Stimulated activated effector memory CD8-positive, alpha-beta T cell treated with anti-CD3 and anti-CD28 coated beads, Interleukin-12 subunit alpha, Interleukin-12 subunit beta, amount 100 ng/mL, for 72 hours (primary cell): ENCODE measurements at places on chromosomes 11 and 22.
A peak's percentile ranks its signal among the peaks of the same experiment; 100 is the strongest.

GRCh38 chr11:7449841-7450214 is 35.5 kb upstream of the OLFML1 start:
- no peak for DNase-seq

DNA sequence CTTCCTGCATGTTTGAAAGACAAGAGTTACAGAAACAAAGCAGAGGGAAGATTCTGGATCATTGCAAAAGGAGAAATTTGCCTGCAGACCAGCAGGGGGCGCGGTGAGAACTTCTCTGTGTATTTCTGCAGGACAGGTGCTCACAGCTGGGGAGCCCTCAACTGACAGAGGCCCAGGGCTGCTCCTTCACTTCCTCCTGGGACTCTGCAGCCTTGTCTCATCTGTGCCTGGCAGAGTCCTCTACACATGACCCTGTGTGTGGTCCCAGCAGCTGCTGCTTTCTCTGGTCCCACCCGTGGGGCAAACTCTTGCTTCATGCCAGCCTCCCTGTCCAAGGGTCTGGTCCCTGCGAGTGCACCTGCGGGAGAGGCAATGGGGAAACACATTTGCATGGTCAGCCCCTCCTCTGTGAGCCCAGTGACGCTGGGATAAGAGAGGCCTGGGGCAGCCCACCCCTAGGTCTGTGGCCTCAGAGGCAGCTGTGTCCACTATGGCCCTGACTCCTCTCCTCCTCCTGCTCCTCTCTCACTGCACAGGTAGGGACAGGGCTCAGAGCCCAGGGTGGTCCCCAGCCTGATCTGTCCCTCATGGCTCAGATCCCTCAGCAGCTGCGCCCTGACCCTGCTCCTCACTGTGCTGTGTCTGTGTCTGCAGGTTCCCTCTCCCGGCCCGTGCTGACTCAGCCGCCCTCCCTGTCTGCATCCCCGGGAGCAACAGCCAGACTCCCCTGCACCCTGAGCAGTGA is 43.2 kb upstream of the VPREB1 start:
- DNase-seq: peak; percentile 31

DNA sequence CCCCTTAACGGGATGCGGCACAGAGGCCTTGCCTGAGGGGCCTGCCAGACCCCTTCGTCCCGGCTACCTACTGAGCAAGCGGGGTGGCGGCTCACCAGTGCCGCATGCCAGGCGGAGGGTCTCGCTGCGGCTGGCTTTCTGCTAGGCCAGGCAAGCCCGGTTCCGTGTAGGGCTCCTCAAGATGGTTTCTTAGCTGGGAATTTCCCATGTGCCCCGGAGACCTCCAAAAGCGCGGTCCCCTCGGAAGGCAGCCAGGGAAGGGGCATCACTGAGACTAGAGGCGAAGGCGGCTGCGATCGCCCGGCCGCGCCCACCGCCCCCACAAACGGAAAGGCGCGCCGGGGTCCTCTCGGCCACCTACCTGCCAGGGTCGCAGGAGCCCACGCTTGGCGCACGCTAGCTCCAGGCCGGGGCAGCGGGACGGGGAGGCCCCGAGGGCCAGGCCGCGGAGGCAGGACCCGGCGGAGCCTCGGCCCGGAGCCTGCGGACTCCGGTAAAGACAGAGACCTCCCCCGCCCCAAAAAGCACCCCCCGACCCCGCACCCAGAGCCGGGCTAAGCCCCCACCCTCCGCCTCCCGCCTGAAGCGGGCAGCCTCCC is 23.8 kb downstream of the MICAL3 start:
- peak; percentile 15 for DNase-seq

GRCh38 chr11:58905011-58905720 is 34.1 kb upstream of the GLYATL1 start:
- no peak for DNase-seq

DNA sequence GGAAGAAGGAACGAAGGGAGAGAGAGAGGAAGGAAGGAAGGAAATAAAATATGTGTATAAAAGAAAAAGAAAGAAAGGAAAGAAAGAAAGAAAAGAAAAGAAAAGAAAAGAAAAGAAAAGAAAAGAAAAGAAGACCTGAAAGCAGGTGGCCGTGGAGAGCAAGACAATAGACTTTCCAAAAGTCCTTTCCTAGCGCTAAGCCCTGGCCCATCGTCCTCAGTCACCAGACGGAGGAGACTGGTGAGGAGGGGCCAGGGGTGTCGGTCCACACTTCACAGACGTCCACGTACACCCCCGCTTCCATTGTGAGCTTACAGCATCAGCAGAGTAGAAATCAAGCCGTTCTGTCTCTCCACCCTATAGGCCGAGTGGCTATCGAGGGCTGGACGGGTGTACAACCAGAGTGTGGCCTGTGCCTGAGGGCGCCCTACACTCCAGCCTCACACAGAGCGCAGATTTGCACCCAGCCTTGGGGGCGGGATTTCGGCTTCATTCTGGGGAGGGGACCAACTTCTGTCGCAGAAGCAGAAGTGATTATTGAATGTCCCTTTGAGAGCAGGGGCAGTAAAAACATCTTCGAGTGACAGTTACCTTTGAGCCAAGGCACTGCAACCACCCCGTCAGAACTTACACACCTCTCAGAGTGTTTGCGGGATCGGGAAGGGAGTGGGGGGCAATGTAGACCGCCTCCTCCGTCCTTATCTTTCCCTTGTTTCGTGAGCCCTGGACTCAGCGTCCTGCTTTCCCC is 2.0 kb upstream of the BSX start:
- no peak for DNase-seq

DNA sequence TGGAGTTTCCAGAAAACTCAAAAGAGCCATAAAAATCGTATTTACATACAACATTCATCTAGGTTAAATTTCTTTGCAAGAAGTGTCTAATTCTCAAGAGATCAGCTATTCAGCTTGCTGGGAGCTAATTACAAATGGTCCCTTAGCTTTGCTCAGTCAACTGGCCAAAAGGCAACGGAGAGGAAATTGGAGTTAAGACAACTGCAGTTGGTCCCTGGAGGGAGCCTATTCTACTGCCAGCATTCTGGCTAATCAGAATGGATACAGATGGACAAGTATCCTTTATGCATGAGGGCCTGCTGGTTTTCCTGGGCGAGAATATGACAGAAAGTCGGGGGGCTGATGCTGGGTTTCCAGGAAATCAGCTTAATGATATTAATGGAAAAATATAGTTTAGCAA is 45.5 kb downstream of the KCNJ1 start:
- no peak for DNase-seq

GRCh38 chr11:70324376-70325115 is 54.1 kb downstream of the PPFIA1 start:
- DNase-seq: no peak

GRCh38 chr11:86249307-86250098 is 5.0 kb downstream of the EED start:
- DNase-seq: no peak

GRCh38 chr22:23243006-23243573 is 62.8 kb downstream of the BCR start:
- peak; percentile 45 for DNase-seq

GRCh38 chr22:46879083-46879482 is 116.6 kb downstream of the TBC1D22A start:
- no peak for DNase-seq

GRCh38 chr11:75028321-75028720 is 39.6 kb downstream of the NEU3 start:
- no peak for DNase-seq

DNA sequence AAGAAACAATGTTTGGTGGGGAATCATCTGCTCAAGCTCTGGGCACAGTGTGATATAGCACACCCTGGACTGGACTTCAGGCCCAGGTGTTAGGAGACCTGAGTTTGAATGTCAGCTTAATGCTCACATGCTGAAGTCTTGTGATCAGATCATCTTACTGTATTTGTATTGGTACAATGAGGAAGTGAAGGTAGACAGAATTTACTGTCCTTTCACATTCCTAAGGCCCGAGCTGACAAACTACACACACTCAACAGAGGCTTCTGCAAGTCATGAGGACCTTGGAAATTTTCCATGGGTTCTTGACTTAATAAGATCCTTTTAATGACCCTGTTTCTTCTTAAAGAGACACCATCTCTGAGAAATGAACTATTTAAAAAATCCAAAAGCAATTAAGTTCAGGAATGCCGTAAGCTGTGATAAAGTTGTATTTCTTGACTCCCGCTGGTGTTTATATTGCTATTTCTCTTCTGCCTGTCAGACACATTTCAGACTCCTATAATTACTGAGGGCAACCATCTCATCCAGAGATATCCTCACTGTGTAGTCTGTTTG is 802.0 kb downstream of the DLG2 start:
- DNase-seq: no peak

DNA sequence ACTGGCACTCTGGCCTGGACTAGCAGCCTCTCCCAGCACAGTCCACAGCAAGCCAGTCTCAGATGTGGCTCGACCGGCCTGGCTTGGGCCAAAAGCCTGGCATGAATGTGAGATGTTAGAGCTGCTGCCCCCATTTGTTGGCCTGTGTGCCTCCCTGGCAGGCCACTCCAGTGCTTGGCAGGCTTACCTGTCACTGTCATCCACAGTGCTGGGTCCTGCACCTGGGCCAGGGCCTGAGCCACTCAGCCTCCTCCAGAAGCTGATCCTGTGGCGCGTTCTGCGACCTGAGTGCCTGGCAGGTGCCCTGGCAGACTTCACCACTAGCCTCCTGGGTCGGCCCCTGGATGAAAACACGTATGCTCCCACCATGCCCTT is 36.1 kb downstream of the RRP8 start:
- DNase-seq: no peak

DNA sequence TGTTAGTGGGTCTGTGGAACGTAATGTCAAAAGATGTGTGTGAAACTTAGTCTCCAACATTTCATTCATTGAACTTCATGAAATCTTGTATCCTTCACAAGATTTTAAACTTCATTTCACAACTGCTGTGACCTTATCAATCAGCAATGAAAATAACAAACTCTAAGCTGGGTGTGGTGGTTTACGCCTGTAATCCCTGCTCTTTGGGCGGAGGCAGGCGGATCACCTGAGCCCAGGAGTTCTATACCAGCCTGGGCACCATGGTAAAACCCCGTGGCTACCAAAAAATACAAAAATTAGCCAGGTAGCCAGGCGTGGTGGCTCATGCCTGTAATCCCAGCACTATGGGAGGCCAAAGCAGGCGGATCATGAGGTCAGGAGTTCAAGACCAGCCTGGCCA is 5.1 kb downstream of the CHKA start:
- no peak for DNase-seq

- DNase-seq: no peak
These were observed 46.1 kb upstream of the JAM3 start for GRCh38 chr11:134022748-134023147.

- no peak for DNase-seq
These were observed 3.9 kb downstream of the RHBDD3 start for GRCh38 chr22:29263791-29264276.

DNA sequence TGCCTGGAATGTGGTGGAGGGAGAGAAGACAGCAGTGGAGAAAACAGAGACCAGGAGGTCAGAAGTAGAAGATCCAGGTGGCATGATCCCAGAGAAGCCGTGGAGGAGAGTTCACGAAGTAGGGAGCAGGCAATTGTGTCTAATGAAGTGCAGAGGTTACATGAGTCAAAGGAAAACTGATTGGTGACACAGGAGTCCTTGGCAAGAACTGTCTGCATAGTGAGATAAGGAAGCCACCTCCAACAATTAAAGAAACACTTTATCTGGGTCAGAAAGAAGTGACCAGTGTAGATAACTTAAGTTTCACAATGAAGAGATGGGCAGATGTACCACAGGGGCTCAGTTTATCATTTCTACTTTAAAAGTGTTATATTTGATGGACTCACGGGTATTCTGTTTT is 57.0 kb upstream of the PTH start:
- no peak for DNase-seq

GRCh38 chr11:93689240-93689639 is 27.8 kb downstream of the CEP295 start:
- no peak for DNase-seq

DNA sequence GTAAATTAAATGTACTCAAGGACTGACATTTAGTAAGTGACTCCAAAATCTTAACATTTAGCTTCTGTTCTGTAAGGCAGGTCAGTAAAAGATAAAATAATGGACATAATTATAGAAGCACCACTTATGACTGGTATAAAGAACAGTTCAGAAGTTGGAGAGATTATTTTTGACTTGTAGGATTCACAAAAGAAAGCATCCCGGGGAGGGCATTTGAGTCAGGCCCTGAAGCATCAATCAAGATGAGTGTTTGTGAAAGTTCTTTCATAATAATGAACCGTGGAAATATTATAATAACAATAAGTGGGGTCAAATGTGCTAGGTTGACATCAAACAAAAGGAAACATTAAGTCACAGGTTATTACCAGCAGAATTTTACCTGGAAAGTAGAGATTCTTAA is 201.9 kb downstream of the DDX10 start:
- DNase-seq: no peak

- DNase-seq: no peak
These were observed 24.2 kb downstream of the PARVG start for GRCh38 chr22:44204739-44205515.

DNA sequence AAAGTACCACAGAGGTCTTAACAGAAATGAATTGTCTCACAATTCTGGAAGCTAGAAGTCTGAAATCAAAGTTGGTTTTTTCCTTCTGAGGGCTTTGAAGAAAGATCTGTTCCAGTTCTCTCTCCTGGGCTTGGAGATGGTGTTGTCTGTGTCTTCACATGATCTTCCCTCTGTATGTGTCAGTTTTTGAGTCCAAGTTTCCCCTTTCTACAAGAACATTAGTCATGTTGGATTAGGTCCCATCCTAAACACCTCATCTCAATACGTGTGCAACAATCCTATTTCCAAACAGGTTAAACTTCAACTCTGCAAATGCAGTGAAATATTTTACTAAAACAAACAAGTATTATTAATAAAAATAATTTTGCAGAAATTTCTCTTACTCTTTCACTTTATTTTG is 3.1 kb upstream of the PTS start:
- DNase-seq: no peak

GRCh38 chr11:777288-778255 is at the start of gene GATD1:
Gene GATD1 (minus strand): TSS chr11:777487. CDS start chr11:777462, 25 bp downstream.
- DNase-seq: peak; percentile 96

GRCh38 chr11:29527391-29527936 is 489.4 kb downstream of the KCNA4 start:
- DNase-seq: no peak

DNA sequence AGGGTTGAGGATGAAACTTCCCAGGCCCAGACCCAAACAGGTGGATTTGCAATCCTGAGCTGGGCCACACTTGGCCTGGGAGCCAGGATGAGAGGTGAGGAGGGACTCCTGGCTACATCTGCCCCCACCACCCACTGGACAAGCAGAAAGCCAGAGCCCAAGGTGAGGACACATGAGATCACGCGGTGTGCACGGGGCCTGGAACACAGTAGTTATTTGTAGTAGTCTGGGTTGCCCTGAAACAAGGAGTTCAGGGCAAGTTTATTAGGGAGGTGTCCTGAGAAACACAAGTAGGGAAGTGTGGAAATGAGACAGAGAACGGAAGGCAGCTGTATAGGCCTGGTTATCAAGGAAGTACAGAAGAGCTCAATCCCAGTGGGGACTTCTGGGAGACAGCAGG is 647 bp upstream of the SEC14L6 start:
- DNase-seq: no peak

DNA sequence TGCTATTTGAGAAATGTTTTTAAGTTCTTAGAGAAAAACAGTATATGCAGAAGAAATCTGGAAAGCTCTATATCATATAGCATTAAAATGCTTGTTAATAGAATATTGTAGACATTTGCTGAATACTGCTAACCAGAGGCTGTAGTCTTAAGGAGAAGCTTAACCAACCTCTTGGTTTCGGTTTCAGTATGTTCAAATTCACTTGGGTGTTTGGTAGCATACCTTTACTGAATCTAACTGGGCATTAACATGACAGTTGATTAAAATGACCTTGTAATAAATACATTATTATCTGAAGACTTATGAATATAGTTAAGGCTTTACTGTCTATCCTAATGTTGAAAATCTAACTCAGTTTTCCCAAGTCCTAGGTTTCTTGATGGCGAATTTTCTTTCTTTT is 5.4 kb downstream of the PCF11 start:
- DNase-seq: no peak
